Brain (organoid and tissue), 16 donors: ENCODE measurements at places on chromosomes 3 and 15.

GRCh38 chr3:196093317-196094111 is 11.6 kb upstream of the TFRC start:
- DNase-seq: no peak

- DNase-seq: no peak
Measured at GRCh38 chr15:92901072-92901761, 1.1 kb downstream of the CHD2 start.

- no peak for DNase-seq
Measured at GRCh38 chr15:25136119-25136518, 181.3 kb downstream of the SNRPN start.

DNA sequence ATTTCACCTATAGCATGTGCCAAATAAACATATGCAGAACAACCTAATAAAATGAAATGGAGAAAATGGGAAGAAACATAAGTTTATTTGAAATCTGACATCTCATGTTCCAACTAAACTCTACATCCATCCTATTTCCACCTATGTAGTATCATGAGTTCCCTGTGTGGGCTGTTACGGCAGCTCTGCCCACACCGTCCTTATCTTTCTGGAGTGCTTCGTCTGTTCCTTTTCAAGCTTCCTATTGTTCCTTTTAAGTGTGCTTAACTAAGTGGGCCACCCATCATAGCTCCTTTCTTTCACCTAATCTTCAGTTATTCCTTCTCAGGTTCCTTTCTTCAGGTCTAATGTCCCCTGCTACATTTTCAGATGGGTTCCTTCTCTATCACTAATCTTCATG is 17.3 kb downstream of the RYR3 start:
- no peak for DNase-seq

GRCh38 chr3:175477651-175478224 is 618.6 kb downstream of the NAALADL2 start:
- no peak for DNase-seq

DNA sequence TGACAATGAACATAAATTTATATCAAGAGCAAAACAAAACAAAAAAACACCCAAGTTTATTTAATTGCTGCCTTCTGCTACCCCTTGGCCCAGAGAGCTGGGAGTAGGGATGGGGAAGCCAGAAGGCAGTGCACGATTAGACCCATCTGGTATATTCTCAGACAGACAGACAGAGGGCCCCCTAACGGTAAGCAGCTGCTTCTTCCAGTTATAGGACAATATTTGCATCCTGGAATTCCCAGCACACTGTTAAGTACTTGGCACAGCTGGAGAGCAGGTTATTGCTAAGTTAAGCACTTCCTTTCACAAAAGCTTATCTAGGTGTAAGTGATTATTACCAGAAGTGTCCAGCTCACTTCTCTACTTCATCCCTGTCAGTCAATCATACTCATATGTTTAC is 39.3 kb downstream of the C2CD4B start:
- DNase-seq: no peak

GRCh38 chr3:145865399-145866018 is 295.5 kb downstream of the PLOD2 start:
- DNase-seq: peak; percentile 22

DNA sequence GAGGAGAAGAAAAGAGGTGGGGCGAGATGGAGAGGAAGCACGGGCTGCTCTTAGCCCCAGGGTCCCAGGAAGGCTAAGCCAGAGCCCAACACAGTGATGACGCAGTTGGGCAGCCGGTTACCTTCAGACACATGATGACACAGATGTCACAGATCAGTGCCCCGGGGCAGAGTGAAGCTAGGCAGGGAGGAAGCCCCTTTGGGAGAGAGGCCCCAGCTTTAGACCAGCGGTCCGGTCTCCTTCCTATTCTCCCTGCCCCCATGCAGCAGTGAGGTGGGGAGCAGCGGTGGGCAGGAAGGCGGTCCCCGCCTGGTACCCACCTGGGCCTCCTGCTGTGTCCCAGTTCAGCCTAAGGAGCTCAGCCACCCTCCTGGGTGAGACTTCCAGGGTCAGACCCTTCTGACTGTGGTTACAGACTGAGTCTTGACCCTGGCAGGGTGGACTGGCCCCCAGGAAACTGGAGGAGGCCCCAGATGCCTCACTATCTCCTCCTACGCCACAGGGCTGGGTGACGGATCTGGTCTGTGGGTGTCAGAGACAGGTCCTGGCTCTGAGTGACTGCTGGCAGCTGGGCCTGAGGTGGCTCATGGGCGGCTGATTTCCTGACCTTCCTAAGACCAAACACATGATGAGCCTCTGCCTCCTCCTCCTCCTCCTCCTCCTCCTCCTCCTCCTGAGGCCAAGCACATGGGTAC is 38.8 kb upstream of the LINGO1 start:
- DNase-seq: no peak

GRCh38 chr3:185757176-185757575 is 67.7 kb downstream of the IGF2BP2 start:
- DNase-seq: no peak

GRCh38 chr15:65663521-65663920 is 41.8 kb downstream of the SLC24A1 start:
- DNase-seq: no peak

- DNase-seq: no peak
Measured at GRCh38 chr3:113265231-113265630, 53.9 kb downstream of the BOC start.

- no peak for DNase-seq
Measured at GRCh38 chr15:81942655-81943195, 103.1 kb downstream of the MEX3B start.

DNA sequence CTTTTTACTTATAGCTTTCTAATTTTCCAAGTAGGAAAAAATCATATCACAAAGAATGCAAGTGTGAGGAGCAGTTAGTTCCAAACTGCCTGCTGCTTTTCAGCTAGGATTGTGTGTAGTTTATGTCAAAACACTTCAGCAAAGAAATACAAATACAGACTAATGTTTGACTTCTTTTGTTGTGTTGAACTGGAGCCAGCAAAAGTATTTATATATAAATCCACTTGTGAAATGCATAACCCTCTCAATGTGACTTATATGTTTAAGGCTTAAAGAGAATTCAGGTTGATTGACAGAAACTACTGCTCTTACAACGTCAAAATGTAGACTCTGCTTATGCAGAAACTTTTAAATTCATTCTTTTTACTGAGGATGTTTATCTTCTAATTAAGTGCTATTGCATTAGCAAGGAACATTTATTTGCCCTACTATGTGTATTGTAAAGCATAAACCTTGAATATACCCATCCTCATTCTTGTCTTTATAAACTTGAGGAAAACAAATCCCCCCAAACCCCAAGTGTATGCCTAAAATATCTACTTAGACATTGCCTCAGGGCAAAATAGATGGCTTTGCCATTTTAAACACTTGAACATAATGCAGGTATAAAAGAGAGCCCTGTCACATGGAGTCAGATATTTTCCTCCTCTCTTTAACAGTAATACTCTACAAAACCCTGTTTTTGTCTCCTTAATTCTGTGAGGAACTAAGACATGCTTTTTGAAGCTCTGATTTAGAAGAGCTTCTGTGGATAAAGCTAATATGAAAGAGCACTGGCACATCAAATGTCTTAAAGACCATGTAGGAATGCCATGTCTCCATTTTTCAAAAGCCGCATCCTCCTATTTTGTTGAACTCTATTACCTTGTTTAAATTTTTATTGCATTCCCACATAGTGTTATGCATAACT is 302.8 kb upstream of the TBC1D5 start:
- peak; percentile 75 for DNase-seq
